SW 1271 (cell line): ENCODE measurements at places on chromosomes 11 and 22.
A peak's percentile ranks its signal among the peaks of the same experiment; 100 is the strongest.

DNA sequence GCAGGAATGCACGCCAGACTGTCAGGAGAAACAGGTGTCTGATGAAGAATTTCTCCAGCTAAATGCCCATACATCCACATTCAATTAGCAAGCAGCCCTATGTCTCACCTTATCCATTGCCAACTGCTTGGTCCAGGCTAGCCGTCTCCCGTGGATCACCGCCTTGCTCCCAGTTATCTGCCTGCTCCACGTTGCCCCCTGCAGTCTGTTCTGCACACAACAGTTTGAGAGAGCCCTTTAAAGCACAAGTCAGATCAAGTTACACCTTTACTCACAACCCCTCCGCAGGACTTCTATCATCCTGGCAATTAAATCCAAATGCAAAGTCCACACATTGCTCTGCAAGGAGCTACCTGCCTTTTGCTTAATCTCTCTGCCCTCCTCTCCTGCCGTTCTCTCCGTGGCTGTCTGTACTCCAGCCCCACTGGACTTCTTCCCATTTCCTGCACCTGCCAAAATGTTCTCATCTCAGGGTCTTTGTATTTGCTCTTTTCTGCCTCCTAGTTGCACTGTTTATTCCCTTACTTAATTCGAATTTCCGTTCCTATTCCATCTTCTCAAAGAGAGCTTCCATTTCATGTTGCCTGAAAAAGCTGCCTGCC lies 185.3 kb upstream of the LARGE1 start:
- DNase-seq, result peak; percentile 1

DNA sequence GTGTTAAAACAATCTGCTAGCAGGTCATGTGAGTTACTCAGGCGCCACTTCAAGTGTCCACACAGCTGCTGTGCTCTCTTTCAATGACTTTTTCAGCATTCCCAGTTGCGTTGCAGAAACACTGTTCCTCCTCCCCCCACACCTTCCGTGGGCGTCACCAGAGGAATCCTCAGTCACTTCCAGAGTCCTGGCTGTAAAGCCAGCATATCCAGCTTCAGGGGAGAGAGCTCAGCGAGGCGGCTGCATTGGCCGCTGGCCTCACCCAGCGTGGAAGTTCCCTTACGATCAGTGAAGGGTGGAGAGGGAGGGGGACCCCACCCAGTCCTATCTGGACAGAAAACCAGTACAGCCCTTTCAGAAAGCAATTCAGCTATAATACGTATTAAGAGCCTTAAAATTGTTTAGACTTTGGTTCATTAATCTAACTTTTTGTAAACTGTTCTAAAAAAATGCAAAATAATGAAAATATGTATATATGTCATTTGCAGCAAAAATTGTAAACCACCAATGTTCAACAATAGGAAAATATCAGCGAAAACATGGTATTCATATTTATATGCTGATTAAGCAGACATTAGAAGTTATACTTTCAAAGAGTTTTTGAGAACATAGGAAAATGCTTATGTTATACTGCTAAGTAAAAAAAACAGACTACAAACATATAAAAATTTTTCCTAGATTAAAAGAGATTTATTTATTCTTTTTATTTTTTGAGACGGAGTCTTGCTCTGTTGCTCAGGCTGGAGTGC lies 2.8 kb upstream of the ANO9 start:
- DNase-seq, result no peak

GRCh38 chr11:67675058-67675747 lies 780 bp upstream of the ALDH3B2 start:
- no peak for DNase-seq

DNA sequence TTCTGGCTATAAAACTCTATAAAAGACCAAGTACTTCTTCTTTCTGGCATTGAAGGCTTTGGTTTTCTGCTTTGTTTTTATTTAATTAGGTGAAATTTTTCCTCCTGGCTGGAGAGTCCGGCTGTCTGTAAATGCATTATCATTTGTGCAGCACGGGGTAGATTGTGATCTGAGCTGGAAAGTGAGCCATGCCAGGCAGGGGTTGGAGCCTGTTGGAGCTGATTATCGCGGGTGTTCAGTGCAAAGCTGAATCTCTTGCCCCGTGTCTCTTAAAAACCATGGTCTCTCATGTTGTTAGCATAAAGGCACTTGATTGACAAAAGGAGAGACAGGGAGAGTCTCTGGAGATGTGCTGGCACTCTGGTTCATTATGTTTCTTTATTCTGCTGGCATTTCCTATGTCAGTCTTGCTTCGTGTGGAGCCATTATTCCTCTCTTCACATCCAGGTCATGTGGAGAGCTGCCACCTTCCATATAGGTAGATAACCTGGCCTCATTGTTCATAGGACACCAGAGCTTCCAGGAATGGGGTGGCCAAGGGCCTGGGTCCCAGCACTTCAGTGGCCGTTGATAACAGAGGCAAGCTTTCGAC lies 75.2 kb downstream of the LDLRAD3 start:
- no peak for DNase-seq

- DNase-seq, result no peak
Observed at GRCh38 chr11:98260983-98261382, 759.8 kb upstream of the CNTN5 start.

DNA sequence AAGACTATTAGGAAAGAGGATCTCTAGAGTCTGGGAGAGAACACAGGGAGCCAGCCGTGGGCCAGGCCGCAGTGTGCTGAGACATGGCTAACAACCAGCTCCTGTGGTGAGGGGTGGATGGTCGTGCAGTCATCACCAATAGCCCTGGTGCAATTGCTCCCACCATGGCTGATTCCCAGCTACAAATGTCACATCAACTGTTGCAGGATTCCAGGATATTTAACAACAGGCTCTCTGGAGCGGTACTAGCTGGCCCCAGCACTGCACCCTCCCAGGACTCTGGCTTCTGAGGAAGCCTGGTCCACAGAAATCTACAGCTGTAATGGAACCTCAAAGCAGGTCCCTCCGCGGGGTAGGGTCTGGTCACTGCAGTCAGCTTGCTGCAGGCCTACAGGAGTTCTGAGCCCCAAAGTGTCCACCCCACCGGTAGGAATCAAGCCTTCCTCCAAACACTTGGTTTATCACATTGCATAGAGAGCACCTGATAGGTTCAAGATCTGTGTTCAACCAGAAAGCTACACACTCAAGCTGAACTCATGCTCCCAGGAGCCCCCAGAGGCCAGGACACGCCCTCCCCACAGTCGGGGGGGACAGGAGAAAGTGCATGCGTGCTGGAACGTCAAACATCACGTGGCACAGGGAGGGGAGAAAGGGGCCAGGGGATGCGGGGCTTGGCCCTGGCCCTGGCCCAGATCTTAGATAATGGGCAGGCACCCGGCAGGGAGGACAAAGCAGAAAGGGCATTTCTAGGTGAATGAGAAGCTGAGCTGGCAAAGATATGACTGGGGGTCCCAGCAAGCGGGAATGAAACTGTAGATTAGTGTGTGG lies 609.0 kb downstream of the TBC1D22A start:
- DNase-seq, result no peak

GRCh38 chr11:5684036-5684645 lies 733 bp downstream of the TRIM5 start:
- DNase-seq, result no peak

GRCh38 chr22:33909075-33909458 lies 11.2 kb downstream of the LARGE1 start:
- no peak for DNase-seq

- no peak for DNase-seq
Observed at GRCh38 chr22:31995807-31996206, 47.3 kb upstream of the SLC5A1 start.

DNA sequence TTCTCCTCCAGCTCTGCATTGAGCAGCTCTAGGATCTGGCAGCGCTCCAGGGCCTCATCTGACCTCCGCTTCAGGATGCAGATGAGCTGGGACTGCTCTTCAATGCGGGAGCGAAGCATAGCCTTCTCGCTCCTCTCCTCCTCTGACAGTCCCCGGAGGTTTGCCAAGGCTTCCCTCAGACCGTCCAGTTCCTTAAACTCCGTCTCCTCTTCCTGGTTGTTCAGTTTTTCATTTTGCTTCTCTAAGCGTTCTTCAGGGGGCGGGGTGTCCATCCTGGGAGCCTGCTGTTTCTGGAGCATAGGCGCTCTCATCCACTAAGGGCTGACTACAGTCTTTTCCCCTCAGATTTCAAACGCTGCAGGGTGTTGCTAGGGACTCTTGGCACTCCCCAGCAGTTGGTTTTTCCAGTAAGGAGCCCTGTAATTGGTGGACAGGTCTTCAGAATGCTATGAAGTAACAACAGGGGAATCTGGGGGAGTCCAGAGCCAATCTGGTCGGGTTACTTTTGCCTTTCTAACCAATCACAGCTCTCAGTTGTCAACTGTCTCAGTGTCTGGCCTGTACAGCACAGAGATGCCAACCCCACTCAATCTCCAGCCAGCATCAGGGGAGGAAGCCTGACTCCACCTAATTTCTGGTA lies at the start of gene CCDC89:
CCDC89 (minus strand) TSS at position 376 of the 640 bp plus-strand sequence; CDS start at position 311, 65 bp downstream.
- no peak for DNase-seq

GRCh38 chr22:47091246-47091651 lies 328.8 kb downstream of the TBC1D22A start:
- DNase-seq, result no peak

DNA sequence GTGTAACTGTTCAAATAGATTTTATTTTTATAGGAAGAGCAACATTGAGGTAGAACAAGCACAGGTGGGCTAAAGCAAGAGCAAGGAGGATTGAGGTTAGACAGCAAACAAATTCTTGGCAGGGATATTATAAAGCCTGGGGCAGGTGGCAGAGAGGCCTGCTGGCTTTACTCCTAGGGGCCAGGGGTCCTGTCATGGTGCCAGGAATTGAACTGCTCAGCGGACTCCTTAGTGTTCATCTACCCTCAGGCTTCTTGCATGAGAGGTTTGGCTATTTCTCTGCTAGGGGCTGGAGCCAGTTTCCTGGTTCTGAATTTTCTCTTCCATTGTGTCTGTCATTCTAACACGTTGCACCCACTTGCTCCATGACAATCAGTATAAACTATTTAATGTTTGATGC lies 217.2 kb upstream of the NCAM1 start:
- no peak for DNase-seq
